ENCODE measurements at places on chromosomes 2 and 18.

- no peak for DNase-seq
Measured at GRCh38 chr2:103363639-103364038, 601.8 kb downstream of the TMEM182 start.

DNA sequence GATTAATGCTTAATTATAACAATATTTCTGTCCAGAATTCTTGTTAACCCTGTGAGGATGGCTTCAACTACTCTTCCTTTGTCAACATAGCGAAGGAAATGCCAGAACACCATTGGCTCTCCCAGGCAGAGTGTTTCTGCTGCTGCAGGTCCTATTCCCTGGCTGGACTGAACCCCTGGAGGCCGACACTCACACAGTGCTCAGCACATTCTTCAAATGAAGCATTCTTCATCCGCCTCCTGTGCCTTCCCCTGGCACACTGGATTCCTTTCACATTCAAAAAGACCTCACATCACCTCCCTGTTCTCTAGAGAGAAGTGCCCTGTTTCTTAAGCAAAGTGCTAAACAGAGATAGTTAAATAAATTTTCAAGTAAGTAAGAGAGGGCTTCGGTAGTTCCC is 187.3 kb upstream of the MSH6 start:
- no peak for DNase-seq

DNA sequence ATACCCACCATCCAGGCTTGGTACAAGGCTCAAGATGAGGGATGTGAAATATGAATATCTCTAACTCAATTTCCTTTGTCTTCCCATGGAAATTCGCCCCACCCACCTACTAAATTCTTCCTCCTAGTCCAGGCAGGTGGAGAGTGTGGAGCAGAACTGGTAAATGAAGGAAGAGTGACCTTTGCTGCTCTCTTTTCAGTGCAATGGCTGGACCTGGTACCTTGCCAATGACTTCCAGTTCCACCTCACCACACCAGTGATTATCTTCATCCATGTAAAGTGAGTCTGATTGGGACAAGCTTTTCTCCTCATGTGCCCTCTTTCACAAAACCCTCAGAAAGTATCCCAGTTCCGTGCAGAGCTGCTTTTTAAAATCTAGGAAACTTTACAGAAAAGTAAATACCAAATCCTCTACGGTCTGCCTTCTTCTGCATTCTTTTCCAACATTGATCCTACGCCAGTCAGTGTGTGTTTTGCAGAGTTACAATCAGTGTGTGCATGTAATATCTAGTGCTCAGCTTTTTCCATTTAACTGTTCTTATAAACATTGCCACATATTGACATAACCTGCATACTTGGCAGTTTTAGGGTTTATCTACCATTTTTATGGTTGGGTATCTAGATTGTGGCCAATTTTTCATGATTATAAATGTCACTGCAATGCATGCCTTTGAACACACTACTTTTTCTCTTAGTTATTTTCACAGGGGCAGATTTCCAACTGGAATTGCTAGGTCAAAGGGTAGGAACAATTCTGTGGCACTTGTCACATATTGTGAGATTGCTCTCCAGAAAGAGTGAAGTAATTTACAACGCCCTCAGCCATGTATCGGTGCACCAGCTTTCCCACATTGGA is 86.5 kb upstream of the SEC11C start:
- no peak for DNase-seq

GRCh38 chr2:128384956-128385355 is 66.3 kb upstream of the HS6ST1 start:
- no peak for DNase-seq

- no peak for DNase-seq
Measured at GRCh38 chr2:237296756-237297155, 117.2 kb downstream of the COL6A3 start.

- no peak for DNase-seq
Measured at GRCh38 chr2:149169656-149170055, 131.2 kb downstream of the LYPD6B start.

- no peak for DNase-seq
Measured at GRCh38 chr2:133755480-133756300, 187.4 kb upstream of the NCKAP5 start.

DNA sequence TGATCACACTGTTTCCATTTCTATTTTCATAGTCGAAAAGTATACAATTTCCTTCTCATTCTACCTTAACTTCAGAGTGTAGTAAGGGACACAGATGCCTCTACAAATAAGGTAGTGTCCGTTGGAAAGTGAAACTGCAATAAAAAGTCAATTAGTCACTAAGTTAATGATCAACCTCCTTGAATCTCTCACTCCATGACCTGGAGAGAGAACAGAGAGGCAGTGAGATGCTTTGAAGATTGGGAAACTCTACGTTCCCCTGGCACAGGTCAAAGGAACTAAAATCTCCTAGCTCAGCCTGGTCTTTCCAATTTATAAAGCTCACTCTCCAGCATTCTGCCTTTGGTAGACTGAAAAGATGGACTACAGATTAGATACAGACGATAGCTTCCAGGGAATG is 153.8 kb upstream of the ACAA2 start:
- DNase-seq: no peak

- no peak for DNase-seq
Measured at GRCh38 chr2:195520671-195521155, 136.3 kb upstream of the SLC39A10 start.

- DNase-seq: no peak
Measured at GRCh38 chr2:160924936-160925353, 235.3 kb upstream of the TANK start.

GRCh38 chr18:23547846-23548245 is 38.5 kb downstream of the NPC1 start:
- DNase-seq: no peak

GRCh38 chr2:33392366-33392765 is 84.1 kb upstream of the RASGRP3 start:
- DNase-seq: no peak

- DNase-seq: no peak
Measured at GRCh38 chr2:171490577-171490976, 31.7 kb upstream of the CYBRD1 start.

DNA sequence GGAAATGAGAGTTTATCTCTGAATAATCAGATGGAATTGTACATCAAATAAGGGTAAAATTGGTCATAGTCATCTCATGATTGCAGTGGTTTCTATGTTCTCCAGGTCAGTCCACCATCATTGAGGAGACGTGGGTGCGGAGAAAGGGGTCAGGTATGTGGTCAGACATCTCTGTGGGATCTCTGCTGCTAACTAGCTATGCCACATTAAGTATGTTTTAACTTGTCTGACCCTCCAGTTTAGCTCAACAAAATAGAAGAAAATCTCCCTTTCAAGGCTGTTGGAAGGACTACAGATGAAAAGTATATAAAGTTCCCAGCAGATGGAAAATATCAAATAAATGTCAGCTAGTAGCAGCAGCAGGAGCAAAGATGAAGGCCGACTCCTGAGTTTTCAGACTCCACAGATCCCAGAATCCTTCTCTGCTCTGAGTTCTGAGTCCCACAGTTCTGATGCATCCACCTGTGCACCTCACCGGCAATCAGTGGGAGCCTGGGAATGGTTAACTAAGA is 106.6 kb upstream of the CYP1B1 start:
- no peak for DNase-seq

GRCh38 chr2:122156176-122156890 is 400.9 kb downstream of the TSN start:
- DNase-seq: no peak

GRCh38 chr2:197310271-197310985 is at the start of gene ANKRD44:
Gene ANKRD44 (minus strand): TSS chr2:197310780. CDS start chr2:197310604, 176 bp downstream.
- DNase-seq: peak; percentile 92

GRCh38 chr18:45221363-45221762 is 393.9 kb upstream of the SLC14A2 start:
- DNase-seq: no peak

GRCh38 chr2:12498704-12499103 is 218.0 kb upstream of the TRIB2 start:
- DNase-seq: no peak

DNA sequence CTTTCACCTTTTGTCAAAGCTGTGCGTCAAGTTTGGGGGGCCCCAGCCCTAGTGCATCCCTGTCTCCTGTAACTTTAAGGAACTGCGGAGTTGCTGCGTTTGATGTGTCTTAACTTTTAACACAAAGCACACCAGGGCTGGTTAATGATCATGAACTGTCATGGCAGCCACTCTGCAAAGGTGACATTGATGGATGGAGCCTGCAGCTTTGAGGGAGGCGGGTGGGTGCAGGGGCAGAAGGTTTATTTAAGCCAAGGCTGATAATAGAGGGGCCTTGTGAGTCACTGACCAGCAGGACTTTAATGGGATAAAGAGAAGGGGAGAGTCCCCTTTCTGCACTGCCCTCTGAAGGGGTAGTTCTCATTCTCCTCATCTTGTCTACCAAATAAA is 190.2 kb upstream of the GATA6 start:
- no peak for DNase-seq

DNA sequence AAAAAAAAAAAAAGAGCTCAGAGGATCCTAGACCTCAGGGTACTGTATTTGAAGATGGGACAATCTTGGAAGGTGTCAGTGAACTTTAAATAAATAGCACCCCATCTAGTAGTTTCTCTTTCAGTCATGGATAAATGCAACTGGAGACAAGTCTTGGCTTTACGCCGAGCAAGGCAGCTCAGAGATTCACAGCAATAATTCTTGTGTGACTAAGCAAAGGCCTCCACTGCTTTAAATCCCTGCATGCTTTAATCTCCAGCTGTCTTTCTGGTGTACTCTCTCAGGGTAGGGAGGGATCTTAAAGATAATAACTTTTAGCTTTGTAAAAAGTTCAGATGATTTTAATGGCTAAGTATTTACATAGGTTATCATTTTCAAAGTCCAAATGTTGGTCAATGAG is 36.3 kb downstream of the NRXN1 start:
- DNase-seq: no peak

DNA sequence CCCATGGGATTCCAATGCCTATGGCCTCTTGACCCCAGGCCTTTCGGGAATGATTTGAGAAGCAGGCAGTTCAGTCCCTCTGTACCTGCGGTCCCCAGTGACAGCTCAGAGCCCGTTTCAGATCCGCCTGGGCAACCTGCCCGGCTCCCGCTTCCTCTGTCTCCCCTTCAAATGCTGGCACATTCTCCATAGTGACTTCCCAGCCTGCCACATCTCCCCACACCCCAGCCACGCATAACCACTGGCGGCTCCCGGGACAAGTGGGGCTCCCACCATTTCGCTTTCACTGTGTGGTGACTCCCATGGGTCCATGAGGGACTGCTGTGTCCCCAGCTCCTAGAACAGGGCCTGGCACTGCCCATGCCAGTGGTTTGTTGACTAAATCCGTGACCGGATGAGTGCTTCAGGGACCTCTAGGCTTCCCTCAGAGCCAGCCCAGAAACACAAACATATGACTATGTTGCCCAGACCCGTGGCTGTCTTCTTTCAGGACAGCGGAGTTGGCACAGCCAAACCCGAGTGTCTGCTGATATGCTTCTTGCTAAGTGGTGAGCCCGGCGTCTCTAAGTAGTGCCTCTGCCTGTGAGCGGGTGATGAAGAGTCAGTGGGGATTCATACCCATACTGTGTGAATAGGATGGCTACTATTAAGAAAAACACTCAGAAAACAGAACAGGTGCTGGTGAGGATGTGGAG is 91.2 kb downstream of the GLI2 start:
- DNase-seq: no peak

DNA sequence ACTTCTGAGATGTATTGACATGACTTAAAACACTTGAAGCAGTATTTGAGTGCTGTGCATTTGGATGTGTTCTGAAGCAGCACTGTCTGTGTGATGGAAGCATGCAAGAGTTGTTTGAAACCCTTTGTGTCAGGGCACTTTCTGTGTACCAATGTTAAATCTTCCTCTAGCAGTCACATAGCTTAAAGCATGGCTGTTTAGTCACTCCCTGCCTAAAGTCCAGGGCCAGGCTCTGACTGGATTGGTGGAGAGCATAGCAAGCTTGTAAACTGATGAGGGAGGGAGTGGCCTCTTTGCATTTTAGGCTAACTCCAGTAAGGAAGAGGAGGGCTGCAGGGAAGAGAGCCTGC is 73.5 kb downstream of the MYO1B start:
- DNase-seq: no peak

- no peak for DNase-seq
Measured at GRCh38 chr2:9282128-9283112, 75.8 kb downstream of the ASAP2 start.

DNA sequence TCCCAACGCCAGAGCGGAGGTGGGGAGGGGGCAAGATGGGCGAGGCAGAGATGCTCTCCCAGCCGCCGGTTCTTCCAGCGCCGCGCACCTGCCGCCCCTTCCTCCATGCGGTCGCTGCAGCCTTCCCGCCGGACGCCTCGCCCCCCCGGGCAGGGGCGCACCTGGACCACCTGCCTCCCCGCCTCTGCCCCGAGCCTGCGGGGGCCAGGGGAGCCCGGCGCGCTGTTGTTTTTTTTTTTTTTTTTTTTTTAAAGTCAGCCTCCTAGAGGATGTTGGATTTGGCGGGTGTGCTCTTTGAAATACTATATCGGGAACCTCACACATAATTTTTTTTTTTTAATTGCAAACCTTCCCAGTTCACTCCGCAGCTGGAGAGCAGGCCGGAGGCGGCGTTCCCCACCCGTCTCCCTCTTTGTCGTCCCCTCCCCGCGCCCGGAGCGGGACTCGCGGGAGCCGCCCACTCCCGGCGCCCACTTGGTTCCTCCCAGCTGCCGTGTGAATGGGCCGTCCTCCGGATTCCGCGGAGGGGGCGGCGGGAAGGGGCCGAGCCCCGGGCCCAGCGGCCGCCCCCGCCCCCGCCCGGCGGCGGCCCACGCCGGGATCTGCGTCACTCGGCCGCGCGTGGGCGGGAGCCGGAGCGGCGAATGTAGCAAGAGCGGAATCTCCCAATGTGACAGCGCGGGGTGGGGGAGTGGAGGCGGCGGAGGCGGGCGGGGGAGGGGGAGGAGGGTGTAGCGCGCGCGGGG is 421 bp upstream of the NAB1 start:
- DNase-seq: peak; percentile 87

GRCh38 chr2:30336084-30336483 is 104.8 kb downstream of the LBH start:
- no peak for DNase-seq

- no peak for DNase-seq
Measured at GRCh38 chr2:72191441-72191840, 43.8 kb upstream of the CYP26B1 start.

- no peak for DNase-seq
Measured at GRCh38 chr2:225590932-225591331, 191.4 kb downstream of the NYAP2 start.

GRCh38 chr2:38959938-38960608 is 70.4 kb downstream of the ARHGEF33 start:
- DNase-seq: peak; percentile 76

- DNase-seq: no peak
Measured at GRCh38 chr2:177053038-177053437, 159.6 kb upstream of the HNRNPA3 start.

All from activated T-cell treated with anti-CD3 and anti-CD28 coated beads, Interleukin-2, amount 50 U/mL, for 24 hours (primary cell).